ENCODE measurements at places on chromosomes 3 and 15.

- no peak for DNase-seq
These were observed 71.7 kb downstream of the RYR3 start for GRCh38 chr15:33382491-33382890.

DNA sequence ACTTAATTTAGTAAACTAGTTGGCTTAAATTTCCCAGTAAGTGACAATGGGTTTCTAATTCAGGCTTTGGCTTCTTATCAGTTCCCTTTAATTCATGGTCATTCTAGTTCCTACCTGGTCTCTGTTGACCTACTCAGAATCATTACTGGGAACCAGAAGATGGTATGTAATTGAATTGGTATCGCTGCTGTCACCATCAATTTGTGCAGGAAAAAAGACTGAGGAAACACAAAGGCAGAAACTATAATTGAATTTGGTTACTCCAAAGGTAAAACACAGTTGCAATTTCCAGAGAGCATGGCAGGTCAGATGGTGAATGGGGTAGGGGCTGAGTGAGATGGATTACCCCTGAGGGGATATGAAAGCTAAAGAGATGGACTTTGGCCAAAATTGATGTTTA is 226.5 kb upstream of the GAP43 start:
- DNase-seq, result no peak

GRCh38 chr3:30597131-30597768 is 9.2 kb upstream of the TGFBR2 start:
- no peak for DNase-seq

DNA sequence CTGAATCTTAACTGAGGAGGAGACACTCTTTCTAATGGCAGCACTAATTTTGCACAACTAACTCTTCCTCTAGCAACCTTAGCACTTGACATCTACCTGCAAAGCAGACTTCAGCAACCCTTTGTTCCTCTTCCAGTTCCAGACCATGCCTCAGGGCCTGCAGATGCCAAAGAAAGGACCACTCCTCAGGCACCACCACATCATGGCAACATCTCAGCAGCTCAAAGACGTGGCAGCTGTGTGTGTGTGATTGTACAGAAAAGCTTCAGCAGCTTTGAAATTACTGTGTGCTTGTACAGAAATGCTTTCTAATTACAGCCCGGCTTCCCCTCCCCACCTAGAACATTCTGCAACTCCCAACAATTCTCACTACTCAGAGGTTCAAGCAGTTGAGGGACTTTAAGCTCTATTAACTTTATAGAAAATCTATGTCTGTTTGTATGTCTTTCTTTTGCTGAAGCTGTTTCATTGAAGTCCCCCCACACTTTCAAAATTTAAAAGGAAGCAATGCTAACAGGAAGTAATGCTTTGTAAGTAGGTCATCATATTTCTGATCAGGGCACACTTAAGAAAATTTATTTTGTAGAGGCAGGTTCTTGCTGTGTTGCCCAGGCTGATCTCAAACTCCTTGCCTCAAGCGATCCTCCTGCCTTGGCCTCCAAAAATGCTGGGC is 115.2 kb downstream of the CD47 start:
- no peak for DNase-seq

GRCh38 chr3:40009991-40010390 is 200.6 kb downstream of the MYRIP start:
- no peak for DNase-seq

DNA sequence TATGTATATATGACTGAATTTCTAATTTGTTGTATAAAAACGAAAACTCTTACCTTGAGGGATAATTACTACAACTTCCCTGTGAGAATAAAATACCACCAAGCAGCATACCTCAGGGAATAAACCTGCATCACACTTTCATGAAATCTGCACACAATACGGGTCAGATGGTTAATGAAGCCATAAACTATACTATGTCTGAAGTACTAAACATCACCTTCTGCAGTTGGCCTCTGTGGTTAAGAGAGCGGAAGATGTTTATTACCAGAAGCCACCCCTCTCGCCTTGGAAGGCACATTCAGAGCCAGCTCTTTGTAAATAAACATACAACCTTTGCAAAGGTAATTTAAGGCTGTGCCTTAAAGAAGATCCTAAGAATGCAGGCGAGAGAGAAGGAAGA is 462.1 kb upstream of the NR2F2 start:
- DNase-seq, result no peak

- DNase-seq, result peak; percentile 33
These were observed 27.4 kb downstream of the ZXDC start for GRCh38 chr3:126448136-126448892.

DNA sequence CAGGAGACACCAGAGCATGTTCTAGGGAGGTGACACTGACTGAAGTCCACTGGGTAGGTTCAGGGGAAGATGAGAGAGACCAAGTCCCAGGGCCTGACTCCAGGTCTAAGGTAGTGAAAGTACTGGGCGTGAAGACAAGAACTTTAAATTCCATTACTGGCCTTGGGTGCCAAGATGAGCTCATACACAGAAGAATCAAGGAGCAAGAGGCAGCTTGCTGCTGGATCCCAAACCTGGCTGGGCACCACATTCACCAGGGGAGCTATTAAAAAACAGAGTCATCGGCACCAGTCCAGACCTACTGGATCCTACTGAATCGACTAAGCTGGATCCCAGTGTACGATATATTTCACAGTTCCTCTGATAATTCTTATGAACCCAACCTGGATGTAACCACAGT is 42.1 kb upstream of the ATG7 start:
- no peak for DNase-seq

DNA sequence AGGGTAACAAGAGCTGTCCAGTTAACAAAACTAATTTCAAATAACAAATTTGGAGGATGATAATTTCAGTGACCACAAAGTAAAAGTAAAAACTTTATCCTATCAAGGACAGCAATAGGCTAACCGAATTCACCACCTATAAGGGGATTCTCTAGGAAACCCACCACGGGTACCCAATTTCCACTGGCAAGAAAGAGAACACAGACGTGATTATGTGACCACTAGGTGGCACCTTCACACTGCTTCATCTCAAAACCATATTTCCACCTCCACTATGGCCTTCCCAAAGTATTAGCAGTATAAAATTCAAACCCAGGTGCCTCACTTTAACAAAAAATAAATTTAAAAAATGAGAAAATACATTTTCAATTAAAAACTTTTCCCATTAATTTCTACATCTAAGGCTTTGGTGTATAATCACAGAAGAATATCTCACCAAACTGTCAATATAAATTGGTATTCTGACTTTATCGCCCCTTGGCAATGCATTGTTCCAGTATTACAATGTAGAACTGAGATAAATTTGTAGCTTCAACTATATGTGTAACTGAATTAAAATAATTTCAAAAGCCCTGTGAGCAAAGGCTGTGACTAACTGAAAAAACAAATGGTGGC is 96.5 kb downstream of the FSIP1 start:
- no peak for DNase-seq

- no peak for DNase-seq
These were observed 441.1 kb upstream of the DPH6 start for GRCh38 chr15:35987056-35987455.

DNA sequence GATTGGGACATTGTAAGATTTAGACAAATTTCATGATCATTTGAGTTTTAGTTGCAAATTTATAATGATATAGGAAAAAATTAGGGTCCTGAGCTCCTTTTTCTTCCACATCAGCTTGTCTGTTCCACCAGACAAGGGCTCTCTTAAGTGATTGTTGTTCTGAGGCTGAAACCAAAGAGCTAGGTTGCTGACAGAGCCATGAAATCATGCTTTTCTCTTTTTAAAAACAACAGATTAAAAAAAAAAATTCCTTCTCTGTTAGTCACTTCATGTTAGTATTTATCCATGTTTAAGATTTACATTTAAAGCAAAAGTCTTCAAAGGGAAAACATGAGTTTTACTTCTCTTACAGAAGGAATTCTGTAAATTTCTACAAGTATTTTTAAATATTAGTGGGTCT is 56.8 kb downstream of the ATP2C1 start:
- DNase-seq, result no peak

DNA sequence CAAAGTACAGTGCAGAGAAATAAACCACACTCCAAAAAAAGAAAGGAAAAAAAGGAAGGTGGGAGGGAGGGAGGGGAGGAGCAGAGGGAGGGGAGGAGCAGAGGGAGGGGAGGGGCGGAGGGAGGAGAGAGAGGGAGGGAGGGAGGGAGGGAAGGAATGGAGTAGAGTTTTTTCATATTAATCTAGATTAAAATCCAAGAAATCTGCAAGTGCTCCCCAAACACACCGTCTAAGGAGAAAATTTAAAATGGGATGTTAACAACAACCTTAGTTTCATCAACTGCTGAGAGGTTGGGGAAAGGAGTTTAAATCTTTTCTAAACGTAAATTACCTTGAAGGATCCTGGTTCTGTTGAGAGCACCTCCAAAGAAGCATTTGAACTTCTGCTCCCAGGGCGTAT is 6.6 kb downstream of the FSIP1 start:
- no peak for DNase-seq

GRCh38 chr3:133112666-133113065 is 74.5 kb downstream of the TMEM108 start:
- DNase-seq, result no peak

DNA sequence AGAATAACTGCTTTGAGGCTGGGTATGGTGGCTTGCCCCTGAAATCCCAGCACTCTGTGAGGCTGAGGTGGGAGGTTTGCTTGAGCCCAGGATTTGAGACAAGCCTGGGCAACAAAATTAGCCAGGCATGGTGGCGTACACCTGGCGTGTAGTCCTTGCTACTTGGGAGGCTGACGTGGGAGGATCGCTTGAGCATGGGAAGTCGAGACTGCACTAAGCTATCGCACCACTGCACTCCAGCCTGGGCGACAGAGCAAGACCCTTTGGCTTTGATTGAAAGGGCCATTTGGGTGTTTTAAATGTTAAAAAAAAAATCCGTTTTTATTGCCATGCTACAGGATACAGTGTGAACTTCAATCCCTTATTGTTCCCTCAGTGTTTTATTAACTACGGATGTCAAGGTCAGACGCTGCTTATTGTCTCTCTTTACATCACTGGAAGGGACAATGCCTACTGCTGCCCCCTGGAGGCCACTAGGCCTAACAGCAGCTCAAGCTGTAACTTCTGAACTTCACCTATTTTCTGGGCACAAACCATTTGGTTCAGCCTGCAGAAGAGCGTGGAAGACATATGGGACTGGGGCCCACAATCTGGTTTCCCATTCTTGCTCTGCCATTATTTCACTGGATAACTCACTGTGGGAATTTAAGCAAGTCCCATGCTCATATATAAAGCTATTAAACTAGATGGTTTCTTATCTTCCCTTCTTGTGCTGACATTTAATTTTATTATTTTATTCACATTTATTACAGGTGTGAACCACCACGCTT is 15.3 kb upstream of the IREB2 start:
- DNase-seq, result peak; percentile 77

DNA sequence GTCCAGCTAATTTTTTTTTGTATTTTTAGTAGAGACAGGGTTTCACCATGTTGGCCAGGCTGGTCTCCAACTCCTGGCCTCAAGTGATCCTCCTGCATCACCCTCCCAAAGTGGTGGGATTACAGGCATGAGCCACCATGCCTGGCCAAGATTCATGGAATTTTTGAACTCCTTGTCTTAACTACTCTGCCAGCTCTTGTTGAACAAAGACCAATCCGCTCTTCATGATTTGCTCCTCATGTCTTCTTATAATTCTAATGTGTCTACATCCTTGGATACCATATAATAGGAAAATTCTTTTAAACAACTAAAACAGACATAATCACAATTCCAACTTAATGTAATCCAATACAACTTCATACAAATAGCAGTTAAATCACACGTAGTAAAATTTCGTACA is 21.3 kb downstream of the UBA5 start:
- DNase-seq, result no peak
